ENCODE measurements at places on chromosomes 7 and 10. TPM values are rescaled to one million over a fixed set of nuclear protein-coding genes. Genes with fewer than 3 reads are reported as not detected.

Gene LIPJ
- not detected for total RNA-seq

Gene CDNF
- total RNA-seq, result 1.3 TPM

Gene UCMA
- total RNA-seq, result not detected

Gene ADARB2
- 0.87 TPM for total RNA-seq

Gene HSPA12A
- 3.2 TPM for total RNA-seq

Gene SFRP5
- 1.7 TPM for total RNA-seq

Gene TEX47
- total RNA-seq, result not detected

Gene SFRP4
- not detected for total RNA-seq

Gene TAC1
- 0.77 TPM for total RNA-seq

Gene SLC18A3
- not detected for total RNA-seq

Gene FXYD4
- total RNA-seq, result not detected

Gene TACR2
- total RNA-seq, result not detected

Gene CYP3A5
- 0.22 TPM for total RNA-seq

Gene PRPS1L1
- total RNA-seq, result not detected

Gene WNT16
- total RNA-seq, result not detected

Gene MYL10
- 0.50 TPM for total RNA-seq

Gene CPVL
- 28.0 TPM for total RNA-seq

Gene GATAD1
- total RNA-seq, result 36.5 TPM

Gene TACC2
- 54.8 TPM for total RNA-seq

Gene SEMA3C
- total RNA-seq, result 1.4 TPM

Gene CARD11
- 20.0 TPM for total RNA-seq

Gene GPR85
- total RNA-seq, result not detected

Gene GPR22
- total RNA-seq, result not detected

Gene COL26A1
- 42.6 TPM for total RNA-seq

Gene FBXO24
- 0.85 TPM for total RNA-seq

Gene MYH16
- not detected for total RNA-seq

Gene TMEM26
- total RNA-seq, result 0.09 TPM

Gene JAKMIP3
- 0.50 TPM for total RNA-seq

Gene COL28A1
- 0.92 TPM for total RNA-seq

Gene PDE6C
- total RNA-seq, result not detected

Gene PTN
- total RNA-seq, result 16.8 TPM

Gene UNCX
- total RNA-seq, result not detected

Gene SAMD9L
- not detected for total RNA-seq

Gene DKK1
- 0.64 TPM for total RNA-seq

Gene SLC39A12
- not detected for total RNA-seq

Gene NUP42
- 36.5 TPM for total RNA-seq

Measured in H9 (cell line).